Left renal pelvis (tissue), 4 donors: ENCODE measurements at places on chromosomes 11 and 22. TPM values are rescaled to one million over a fixed set of nuclear protein-coding genes. Genes with fewer than 3 reads are reported as not detected.

The ZMAT5 gene
- polyA plus RNA-seq = 20.6 TPM

The OSM gene
- 2.3 TPM for polyA plus RNA-seq

DNA sequence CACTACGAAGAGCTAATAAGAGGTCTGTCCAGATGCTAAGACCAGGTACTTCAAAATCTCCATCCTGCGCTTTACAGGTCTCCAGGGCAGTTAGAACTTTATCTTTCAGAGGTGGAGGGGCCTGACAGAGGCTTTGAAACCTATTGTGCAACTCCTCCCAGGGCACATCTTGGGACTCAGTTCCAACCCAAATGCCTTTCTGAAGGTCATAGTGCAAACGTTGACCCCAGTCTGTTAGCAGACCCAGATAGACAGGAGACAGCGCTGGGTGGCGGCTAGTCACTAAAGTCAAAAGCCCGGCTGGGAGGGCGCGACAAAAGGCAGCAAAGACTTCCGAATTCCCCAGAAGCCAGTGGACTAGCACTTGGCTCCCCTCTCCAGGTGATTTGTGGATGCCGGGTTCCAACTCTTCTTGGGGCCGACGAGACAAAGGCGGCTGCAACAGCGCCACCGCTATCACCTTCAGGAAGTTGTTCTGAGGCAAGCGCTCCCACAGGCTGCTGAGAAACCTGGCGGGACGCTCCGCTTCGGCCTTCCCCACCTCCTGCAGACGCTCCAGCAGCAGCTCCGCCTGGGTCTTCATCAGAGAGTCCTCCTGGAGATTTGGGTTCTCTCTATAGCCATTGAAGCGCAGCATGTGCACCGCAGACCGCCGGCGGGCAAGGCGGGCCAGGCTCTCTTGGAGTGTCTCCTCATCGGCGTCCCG lies 728 bp downstream of the FANCF start:
- no peak for DNase-seq

DNA sequence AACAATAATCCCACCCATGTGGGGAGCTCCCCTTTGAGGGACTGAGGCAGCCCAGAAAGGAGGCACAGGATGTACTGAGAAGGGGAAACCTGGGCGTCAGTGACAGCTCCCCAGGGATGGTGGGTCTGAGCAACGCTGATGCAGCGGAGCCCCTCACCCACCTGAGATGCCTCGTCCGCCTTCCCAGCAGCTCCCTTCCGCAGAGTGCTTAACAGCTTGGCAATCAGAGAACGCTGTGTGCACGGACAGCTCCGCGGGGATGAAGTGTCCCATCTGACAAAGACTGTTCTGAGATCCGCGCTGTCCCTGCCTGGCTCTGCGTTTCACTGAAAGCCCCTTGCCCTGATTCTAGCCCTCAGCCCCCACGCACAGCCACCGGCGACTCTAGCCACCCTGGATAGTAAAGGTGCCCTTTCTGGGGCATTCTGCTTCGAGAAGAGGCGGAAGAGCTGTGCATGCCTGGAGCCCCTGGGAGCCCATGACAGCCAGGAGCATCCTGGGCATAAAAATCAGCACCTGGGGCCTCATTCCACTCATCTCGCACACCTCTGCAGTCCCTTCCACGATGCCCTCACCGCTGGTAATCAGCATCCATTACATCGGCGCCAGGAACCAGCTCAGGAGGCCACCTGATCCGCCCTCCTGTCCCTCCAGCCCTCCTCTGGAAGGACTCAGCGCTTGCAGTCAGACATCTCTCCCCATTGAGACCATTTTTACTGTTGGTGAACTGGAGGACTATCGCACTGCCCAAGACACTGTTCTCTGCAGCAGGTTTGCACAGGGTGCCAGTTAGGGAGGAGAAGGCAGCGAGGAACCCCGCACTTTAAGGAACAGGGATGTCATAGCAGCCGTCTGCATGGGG lies 10.7 kb downstream of the KCNJ5 start:
- no peak for DNase-seq
